Breast epithelium (tissue), 4 donors: ENCODE measurements at places on chromosomes 12 and 14. TPM values are rescaled to one million over a fixed set of nuclear protein-coding genes. Genes with fewer than 3 reads are reported as not detected.

- no peak for DNase-seq
These were observed 14.5 kb upstream of the MAP1LC3B2 start for GRCh38 chr12:116544656-116545055.

The TEX52 gene
- total RNA-seq = not detected

The NRIP2 gene
- total RNA-seq = 1.6 TPM

The MDM2 gene
- total RNA-seq = 73.3 TPM

The PDZRN4 gene
- total RNA-seq = 2.8 TPM

The TPPP2 gene
- not detected for total RNA-seq

- no peak for DNase-seq
These were observed 392.9 kb upstream of the FOXG1 start for GRCh38 chr14:28373721-28374120.
